Activated CD4-positive, alpha-beta T cell treated with anti-CD3 and anti-CD28 coated beads, Interleukin-2, amount 10 ng/mL, durations not matched to agents 7 days and 5 days (primary cell): ENCODE measurements at places on chromosomes 2 and 18. TPM values are rescaled to one million over a fixed set of nuclear protein-coding genes. Genes with fewer than 3 reads are reported as not detected.

The POTEE gene
- total RNA-seq, result 0.94 TPM

The GBX2 gene
- total RNA-seq, result not detected

The SKOR2 gene
- not detected for total RNA-seq

The CHRND gene
- total RNA-seq, result not detected

The SMAD2 gene
- 158 TPM for total RNA-seq

The COLEC12 gene
- not detected for total RNA-seq

The SLC30A3 gene
- total RNA-seq, result 0.23 TPM

The NOL4 gene
- total RNA-seq, result not detected

The CHRNA1 gene
- not detected for total RNA-seq

The HRH4 gene
- 0.21 TPM for total RNA-seq

The ALK gene
- total RNA-seq, result not detected

The ACOXL gene
- not detected for total RNA-seq

DNA sequence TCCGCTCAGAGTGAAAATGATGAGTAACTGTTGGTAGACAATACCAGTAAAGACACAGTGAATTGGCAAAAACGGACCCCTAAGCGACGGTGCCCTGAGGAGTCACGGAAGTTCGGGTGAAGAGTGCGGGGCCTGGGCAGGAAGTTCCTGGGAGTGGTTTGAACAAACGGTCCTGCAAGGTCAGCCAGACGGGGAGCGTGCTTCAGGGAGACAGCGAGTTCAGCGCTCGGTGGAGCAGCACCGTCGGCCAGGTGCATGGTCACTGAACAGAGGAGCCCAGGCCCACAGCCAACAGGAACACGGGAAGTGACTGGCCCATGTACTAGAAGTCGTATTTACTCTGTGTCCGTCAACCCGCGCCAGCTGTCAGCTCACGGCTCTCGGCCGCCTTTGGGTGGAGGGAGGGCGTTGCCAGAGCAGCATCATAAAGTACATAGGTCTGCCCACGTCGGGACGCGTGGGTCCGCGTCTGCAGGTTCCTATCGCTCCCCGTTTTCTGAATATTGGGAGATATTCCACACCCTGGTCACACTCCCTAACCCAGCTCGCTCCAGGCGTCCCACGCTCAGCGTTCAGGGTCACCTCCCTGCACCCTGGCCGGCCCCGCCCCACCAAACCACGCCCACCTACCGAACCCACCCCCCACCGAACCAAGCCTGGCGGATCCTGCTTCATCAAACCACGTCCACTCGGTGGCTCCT is 75.6 kb upstream of the UXS1 start:
- peak; percentile 63 for DNase-seq
- H3K27ac ChIP-seq, result peak overlapping the region; percentile 82

GRCh38 chr18:4017480-4017879 is 437.6 kb downstream of the DLGAP1 start:
- H3K36me3 ChIP-seq, result no peaks in the 10 kb centered on the region
- H3K27me3 ChIP-seq, result no peaks in the 10 kb centered on the region
- DNase-seq, result peak; percentile 15
- H3K4me1 ChIP-seq, result no peaks in the 10 kb centered on the region
- H3K27ac ChIP-seq, result no peak overlapping the region

GRCh38 chr18:72181241-72181764 is 362.8 kb downstream of the CBLN2 start:
- no peak for DNase-seq
- H3K36me3 ChIP-seq, result no peaks in the 10 kb centered on the region
- no peak overlapping the region for H3K4me3 ChIP-seq
- H3K27me3 ChIP-seq, result no peaks in the 10 kb centered on the region
- H3K4me1 ChIP-seq, result no peaks in the 10 kb centered on the region

DNA sequence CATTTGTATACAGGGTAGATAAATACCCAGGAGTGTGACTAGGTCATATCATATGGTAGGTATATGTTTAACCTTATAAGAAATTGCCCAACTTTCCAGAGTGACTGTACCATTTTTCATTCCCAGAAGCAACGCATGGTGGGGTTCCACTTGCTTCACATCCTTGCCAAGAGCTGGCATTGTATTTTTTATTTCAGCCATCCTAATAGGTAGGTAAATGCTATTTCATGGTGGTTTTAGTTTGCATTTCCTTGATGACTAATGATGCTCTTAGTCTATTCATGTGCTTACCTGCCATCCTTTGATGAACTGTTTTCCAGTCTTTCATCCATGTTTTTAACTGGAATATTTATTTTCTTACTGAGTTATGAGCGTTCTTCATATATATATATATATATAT is 51.9 kb downstream of the MAP4K3 start:
- no peaks in the 10 kb centered on the region for H3K4me1 ChIP-seq
- H3K4me3 ChIP-seq, result no peak overlapping the region
- DNase-seq, result no peak
- peaks cover 5% of the 10 kb centered on the region for H3K36me3 ChIP-seq

DNA sequence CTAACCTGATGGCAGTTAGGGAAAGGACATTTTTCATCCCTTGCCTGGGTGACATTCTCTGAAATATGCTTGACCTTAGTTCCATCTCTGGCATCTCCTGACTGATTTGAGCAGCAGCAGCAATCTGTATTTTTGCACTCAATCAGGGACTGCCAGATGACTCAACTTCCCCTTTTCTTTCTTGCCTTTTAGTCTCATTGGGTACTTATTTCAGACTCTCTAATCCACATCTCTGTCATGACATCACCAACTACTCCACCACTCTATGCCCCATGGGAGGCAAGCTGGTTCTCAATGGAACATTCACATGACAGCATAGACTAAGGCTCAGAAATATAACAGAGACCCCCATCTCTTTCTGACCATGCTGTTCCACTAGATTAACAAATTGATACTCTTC is 254.2 kb downstream of the RIT2 start:
- no peak for DNase-seq
- no peak overlapping the region for H3K4me3 ChIP-seq
- H3K36me3 ChIP-seq, result no peaks in the 10 kb centered on the region
- H3K27ac ChIP-seq, result no peak overlapping the region
- H3K27me3 ChIP-seq, result no peaks in the 10 kb centered on the region

GRCh38 chr2:15045054-15045453 is 412.5 kb downstream of the LRATD1 start:
- no peak overlapping the region for H3K27ac ChIP-seq
- no peak for DNase-seq
- no peak overlapping the region for H3K4me3 ChIP-seq
- H3K4me1 ChIP-seq, result no peaks in the 10 kb centered on the region

GRCh38 chr2:9071584-9072124 is 68.2 kb upstream of the MBOAT2 start:
- H3K36me3 ChIP-seq, result no peaks in the 10 kb centered on the region
- no peak overlapping the region for H3K27ac ChIP-seq
- H3K4me1 ChIP-seq, result no peaks in the 10 kb centered on the region
- H3K27me3 ChIP-seq, result peaks cover 2% of the 10 kb centered on the region
- DNase-seq, result no peak
- no peak overlapping the region for H3K4me3 ChIP-seq

DNA sequence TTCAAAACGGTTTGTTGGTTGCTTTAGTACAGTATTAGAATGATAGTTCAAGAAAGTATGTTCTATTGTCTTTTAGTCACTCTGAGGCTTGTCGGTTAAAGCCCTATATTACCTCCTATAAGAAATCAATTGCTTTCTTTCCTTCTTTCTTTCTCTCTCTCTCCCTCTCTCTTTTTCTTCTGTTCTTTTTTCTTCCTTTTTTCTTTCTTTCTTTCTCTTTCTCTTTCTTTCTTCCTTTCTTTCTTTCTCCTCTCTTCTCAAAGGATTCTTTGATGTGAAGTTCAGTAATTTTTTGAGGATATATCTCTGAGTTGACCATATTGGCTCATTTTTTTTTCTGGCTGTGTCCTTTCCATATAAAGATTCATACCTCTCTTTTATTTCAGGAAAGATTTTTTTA is 249.4 kb downstream of the SRBD1 start:
- no peaks in the 10 kb centered on the region for H3K4me1 ChIP-seq
- H3K4me3 ChIP-seq, result no peak overlapping the region
- no peak overlapping the region for H3K27ac ChIP-seq
- no peaks in the 10 kb centered on the region for H3K36me3 ChIP-seq
- peaks cover 5% of the 10 kb centered on the region for H3K27me3 ChIP-seq
- DNase-seq, result no peak

DNA sequence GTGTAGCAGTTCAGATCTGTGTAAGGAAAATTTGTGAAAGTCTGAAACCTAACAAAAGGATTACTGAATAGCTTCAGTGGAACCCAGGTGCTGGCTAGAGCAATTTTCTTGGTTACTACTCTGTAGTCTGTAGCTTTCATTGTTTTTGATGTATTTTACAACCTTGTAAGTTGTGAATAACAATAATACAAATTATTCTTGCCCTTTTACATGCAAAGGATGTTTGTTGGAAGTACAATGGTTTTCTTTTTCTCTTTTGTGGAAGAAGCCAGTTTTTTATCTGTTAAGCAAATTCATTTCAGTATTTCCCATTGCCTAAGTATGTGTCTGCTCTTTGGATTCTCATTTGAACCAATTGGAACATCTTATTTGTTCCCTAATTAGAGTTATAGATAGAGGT is 10.2 kb downstream of the LCLAT1 start:
- DNase-seq, result no peak
- peaks cover 22% of the 10 kb centered on the region for H3K36me3 ChIP-seq
- peaks cover 13% of the 10 kb centered on the region for H3K4me1 ChIP-seq
- no peak overlapping the region for H3K27ac ChIP-seq
- H3K27me3 ChIP-seq, result no peaks in the 10 kb centered on the region

GRCh38 chr2:198756166-198756565 is 701.6 kb downstream of the SATB2 start:
- DNase-seq, result no peak
- no peaks in the 10 kb centered on the region for H3K36me3 ChIP-seq
- H3K27me3 ChIP-seq, result no peaks in the 10 kb centered on the region
- H3K4me1 ChIP-seq, result no peaks in the 10 kb centered on the region

DNA sequence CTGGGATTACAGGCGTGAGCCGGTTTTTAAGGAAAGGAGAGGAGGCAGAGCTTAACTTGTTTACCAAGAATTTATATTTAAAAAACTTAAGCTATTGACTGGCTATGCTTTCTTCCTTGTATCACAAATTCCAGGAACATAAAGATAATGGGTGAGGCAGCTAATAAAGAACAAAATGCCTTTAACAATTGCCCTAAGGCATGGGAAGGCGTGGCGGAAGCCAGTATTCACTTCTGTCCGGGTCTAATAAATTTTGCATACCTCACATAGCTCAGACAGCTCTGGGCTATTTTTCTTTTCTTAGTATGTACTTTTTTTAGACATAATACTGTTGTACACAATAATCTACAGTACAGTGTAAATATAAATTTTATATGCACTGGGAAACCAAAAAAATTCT is 1.0 kb upstream of the LDAH start:
- DNase-seq, result no peak
- H3K27ac ChIP-seq, result peak overlapping the region; percentile 50
- H3K4me3 ChIP-seq, result peak overlapping the region; percentile 34
- H3K27me3 ChIP-seq, result peaks cover 7% of the 10 kb centered on the region

GRCh38 chr2:127623388-127624319 is 22.3 kb upstream of the GPR17 start:
- peaks cover 1% of the 10 kb centered on the region for H3K27me3 ChIP-seq
- H3K36me3 ChIP-seq, result no peaks in the 10 kb centered on the region
- peak overlapping the region; percentile 16 for H3K27ac ChIP-seq
- H3K4me1 ChIP-seq, result no peaks in the 10 kb centered on the region

DNA sequence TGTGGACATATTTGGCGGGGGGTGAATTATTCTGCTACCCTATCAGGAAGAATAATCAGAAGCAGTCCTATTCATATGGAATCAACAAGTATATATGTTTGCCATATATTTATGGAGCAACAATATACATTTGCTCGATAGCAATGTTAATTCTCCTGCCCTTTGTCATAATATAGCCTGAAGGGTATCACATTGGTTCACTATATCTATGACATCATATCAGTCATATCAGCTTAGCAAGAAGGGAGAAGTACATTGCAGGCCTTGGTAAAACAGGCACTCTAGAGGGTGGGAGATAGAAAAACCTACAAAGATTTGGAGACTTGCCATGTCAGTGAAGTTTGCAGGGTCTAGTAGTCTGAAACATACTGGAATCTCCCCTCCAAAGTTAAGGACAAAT is 128.4 kb downstream of the ATL2 start:
- no peak overlapping the region for H3K4me3 ChIP-seq
- no peak for DNase-seq
- H3K27ac ChIP-seq, result no peak overlapping the region
- H3K36me3 ChIP-seq, result no peaks in the 10 kb centered on the region
- H3K4me1 ChIP-seq, result no peaks in the 10 kb centered on the region

DNA sequence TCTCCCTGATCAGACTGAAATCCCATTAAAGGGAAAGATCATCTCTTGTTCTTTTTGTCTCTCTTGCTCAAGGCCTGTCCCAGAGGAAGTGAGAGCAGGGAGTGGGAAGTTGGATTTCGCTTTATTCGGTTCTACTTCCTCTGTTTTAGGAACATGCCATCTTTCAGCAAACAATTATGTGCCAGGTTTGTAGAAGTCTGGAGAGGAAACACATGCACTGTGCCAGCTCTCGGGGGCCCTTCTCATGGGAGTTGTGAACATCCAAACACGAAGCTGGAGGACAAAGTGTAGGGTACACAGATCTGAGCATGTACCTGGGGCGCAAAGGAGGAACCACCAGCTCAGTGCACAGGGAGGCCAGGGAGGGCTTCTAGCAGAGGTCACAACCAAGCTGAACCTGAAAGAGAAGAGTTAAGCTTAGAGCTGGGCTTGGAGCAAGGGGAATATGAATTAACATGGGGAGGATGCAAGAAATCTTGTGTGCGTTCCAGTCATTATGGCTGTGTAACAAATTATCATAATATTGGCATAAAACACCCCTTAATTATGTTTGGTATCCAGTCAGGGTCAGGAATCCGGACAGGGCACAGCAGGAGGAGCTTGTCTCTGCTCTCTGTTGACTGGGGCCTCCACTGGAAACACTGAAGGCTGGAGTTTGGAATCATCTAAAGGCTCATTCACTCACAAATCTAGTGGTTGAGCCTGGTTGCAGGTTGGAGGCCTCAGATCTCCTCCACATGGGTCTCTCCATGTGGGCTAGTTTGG is 128.6 kb downstream of the ZFP36L2 start:
- no peaks in the 10 kb centered on the region for H3K4me1 ChIP-seq
- H3K27ac ChIP-seq, result no peak overlapping the region
- H3K27me3 ChIP-seq, result peaks cover 2% of the 10 kb centered on the region
- no peak for DNase-seq
- no peak overlapping the region for H3K4me3 ChIP-seq
- H3K36me3 ChIP-seq, result peaks cover 12% of the 10 kb centered on the region

- H3K27me3 ChIP-seq, result no peaks in the 10 kb centered on the region
- no peak for DNase-seq
- no peak overlapping the region for H3K27ac ChIP-seq
- no peak overlapping the region for H3K4me3 ChIP-seq
Observed at GRCh38 chr2:14513903-14514302, 118.6 kb upstream of the LRATD1 start.

DNA sequence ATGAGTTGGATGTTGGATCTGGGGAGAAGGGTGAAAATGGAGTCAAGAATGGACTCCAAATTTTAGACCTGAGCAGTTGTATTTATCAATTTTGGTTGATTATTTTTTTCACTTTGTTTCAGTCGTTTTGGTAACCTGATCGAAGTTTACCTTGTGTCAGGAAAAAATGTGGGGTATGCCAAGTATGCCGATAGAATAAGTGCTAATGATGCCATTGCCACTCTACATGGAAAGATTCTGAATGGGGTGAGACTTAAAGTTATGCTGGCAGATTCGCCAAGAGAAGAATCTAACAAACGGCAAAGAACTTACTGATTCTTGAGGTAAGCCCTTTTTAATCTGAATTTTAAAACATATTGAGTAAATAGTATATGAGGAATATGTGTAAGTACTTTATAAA is 13.6 kb downstream of the RBM45 start:
- DNase-seq, result no peak
- H3K36me3 ChIP-seq, result peaks cover 37% of the 10 kb centered on the region
- no peaks in the 10 kb centered on the region for H3K4me1 ChIP-seq
- no peak overlapping the region for H3K4me3 ChIP-seq
- H3K27ac ChIP-seq, result peak overlapping the region; percentile 10
- no peaks in the 10 kb centered on the region for H3K27me3 ChIP-seq
